Skin of body (tissue), 3 donors: ENCODE measurements at places on chromosomes 16 and 17. TPM values are rescaled to one million over a fixed set of nuclear protein-coding genes. Genes with fewer than 3 reads are reported as not detected.

HOXB1 gene
- not detected for total RNA-seq

OR1A1 gene
- not detected for total RNA-seq

DNA sequence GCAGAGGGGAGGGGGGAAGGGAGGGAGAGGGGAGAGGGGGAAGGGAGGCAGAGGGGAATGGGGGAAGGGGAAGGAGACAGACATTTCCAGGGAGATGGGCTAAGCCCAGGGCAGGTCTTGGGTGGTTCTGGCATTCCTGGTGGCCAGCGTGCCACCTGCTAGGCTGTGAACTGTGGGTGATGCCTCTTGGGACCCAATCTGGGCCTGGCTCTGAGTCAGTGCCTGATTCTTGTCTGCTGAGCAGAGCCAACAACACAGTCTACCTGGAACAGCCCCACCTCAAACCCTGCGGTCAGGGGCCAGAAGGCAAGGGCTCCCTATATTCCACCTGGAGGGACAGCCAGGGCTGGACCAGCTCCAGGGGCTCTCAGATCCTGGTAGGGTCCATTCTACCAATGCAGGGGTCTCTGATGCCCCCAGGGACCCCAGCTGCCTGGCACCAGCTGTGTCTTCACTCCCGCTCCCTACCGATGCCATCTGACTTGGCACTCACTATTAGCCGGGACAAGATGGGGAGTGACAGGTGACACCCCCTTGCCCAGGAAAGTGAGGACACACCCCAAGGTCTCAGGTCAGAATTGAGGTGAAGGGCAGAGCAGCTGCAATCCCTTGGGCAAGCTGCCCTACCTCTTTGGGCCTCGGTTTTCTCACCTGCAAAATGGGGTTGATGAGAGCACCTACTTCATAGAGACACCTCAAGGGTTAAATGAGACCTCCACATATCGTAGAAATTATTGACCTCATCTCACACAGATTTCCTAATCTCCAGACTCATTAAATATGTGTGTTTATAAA lies 87.2 kb downstream of the LITAF start:
- no peak for DNase-seq

GRCh38 chr17:48219617-48220016 lies 112.1 kb downstream of the SNX11 start:
- no peak for DNase-seq

DNA sequence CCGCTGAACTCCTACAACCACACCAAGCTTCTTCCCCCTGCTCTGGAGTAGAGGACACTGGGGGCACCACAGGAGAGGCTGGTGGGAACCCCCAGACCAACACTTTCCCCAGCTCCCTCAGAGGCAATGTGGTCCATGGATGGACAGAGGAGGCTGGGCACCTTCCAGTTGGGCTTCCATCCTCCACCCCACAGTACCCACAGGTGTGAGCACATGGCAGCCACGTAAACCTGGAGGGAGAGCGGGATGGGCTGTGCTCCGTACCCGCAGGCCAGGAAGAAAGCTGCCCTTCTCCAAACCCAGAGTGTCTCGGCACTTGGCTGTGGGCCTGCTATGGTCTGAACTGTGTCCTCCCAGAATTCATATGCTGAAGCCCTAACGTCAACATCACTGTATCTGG lies 1.7 kb downstream of the SGSH start:
- DNase-seq: no peak

DNA sequence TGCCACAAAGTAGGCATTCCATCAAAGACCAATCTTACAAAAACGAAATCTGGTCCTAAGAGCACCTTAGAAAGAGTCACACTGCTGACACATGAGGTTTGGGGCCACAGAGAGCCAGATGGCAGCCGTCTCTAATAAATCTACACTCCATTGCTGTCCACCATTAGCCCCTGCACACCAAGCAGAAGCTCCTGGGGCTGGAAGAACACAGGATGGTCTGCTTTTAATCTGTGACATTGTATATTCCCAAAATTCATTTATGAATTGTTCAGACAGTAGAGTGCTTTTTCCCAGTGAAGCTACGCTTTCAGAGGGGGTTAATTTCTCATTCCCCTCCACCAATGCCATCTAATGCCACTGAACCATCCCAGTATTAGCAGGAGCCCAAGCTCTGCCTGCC lies 1.6 kb downstream of the CYB561 start:
- DNase-seq: no peak

DNA sequence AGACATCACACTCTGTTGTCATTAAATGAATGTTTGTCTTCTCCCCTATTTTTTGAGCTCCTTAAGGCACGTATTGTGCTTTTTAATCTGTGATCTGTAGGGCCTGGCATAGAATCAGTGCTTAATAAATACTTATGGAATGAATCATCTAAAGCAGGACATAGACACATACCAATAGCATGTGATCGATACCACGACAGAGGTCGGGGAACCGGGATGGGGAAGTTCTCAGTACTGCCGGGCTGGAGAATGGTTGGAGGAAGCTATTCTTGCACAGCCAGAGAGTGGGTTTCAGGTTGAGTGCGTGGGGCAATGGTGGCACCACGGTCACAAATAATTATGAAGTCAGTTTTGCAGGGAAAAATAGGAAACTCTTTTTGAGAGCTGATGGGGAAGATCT lies 26.8 kb downstream of the NLRP1 start:
- no peak for DNase-seq

DNA sequence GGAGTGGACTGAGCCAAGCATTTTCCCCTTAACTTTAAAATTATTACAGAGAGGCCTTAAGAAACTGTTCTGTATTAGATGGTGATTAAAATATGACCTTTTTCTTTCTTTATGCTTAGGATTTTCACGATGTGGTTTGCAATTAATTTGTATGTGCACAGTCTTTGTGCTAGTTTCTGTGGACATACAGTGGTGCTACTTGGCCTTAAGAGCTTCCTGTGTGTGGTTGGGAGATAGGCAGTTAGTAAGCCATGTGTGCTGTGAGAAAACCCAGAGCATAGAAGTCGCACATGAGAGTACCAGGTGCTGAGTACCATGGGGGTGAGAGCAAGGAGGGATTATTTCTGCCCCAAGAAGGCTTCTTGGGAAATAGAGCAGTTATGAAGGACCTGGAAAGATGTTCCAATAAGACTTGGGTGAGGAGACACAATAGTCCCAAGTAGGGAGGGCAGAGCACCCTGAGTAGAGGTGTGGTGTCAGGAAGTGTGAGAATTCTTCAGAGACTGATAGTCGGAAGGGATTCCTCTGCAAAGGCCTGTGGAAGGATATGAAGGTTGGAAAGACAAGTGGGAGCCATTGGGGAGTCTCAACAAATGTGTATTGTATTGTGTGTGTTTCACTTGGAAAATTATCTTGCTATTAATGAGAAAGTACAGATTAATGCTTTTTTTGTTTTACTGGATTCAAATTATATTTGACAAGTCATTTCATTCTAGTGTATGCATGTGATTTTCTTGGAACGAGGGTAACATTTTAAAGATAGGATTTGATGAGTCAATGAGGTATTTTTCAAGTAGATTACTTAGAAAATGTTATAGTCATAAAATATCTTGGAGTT lies 239.9 kb downstream of the PRKCA start:
- DNase-seq: no peak

DNA sequence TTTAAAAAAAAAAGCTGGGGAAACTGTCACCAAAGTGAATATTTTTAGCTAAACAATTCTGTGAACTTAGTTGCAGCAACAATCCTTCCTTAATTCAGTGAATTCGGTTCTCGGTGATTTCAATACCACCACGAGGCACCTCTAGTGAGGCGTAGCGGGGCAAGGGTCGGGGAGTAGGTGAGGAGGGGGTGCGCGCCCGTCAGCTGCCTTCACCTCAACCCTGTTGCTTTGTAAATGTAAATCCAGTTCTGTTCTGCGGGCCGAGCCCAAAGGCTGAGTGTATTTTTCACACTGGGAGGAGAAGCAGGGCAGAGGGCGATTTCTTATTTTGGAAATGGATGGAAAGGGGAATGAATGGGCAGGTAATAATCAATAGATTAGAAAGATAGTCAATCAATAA lies 17.4 kb downstream of the SALL1 start:
- no peak for DNase-seq

- no peak for DNase-seq
Measured at GRCh38 chr17:28180449-28180848, 138.0 kb downstream of the NLK start.

RUNDC3A gene
- 7.6 TPM for total RNA-seq

- no peak for DNase-seq
Measured at GRCh38 chr17:19539841-19540311, 6.2 kb downstream of the SLC47A1 start.

DNA sequence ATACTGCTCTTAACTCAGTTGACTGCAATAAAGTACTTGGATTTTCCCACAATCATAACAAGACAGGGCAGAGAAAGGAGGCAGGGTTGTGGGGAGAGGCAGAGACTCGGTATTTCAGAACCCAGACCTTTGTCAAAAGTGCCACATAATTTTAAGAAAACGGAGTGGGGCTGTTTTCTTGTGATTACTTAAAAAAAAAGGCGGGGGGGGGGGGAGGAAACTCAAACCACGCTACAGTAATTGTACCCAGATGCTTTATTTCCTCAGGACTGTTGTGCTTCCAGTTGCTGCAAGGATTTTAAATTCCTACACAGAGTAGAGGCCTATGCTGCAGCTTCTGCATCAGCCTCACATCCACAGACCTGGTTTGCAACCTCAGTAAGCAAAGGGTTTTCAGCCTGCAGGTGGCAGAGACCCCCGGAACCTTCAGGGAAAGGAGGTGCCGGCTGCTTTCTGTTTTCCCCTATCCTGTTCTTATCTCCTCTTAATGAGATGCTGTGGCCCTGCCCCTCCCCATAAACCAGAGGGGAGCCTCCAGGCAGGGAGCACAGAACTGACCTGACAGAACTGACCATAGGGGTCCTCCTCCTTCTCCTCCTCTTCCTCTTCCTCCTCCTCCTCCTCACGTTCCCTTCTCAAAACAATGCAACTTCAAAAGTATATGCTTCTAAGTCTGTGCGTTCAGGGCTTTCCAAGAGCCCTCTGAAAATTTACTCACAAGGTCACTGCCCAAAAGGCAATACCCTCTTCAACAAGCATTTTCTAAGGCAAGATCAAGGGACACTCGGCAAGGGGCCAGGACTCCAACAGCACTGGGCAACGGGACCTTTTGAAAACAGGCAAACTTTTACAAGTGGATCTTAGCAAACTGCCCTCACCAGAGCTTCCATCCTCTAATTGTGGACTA lies 7.5 kb downstream of the AXIN2 start:
- DNase-seq: peak; percentile 73

DNA sequence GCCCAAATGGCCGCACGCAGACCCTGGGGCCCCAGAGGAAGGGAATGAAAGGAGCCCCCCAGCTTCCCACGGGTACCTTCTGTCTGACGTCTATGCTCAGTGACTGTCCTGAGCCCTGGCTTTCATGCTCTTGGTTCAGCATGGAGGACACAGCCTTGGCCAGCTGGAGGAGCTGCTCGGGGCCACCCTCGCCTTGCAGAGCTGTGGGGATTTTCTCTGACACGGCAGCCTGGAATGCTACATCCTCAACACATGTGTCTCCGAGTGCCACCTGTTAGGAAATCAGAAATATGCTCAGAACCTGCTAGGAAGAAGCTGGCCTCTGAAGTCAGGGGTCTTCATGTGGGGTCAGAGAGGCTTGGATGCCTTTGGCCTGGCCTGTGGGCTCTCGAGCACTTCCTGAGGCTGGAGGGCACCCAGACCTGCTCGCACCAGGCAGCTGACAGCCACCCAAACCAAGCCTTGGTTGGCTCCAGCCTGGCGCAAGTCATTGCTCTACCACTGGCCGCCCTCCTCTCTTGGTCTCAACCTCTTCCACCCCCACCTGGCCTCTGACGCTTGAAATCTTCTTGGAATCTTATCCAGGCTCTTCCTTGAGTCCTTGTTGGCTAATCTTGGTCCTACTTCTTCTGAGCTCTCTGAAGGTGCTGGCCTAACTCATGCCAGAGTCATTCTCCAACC lies 63.7 kb upstream of the BCO1 start:
- DNase-seq: no peak

- DNase-seq: no peak
Measured at GRCh38 chr17:43791589-43791988, 11.4 kb downstream of the CFAP97D1 start.

DNA sequence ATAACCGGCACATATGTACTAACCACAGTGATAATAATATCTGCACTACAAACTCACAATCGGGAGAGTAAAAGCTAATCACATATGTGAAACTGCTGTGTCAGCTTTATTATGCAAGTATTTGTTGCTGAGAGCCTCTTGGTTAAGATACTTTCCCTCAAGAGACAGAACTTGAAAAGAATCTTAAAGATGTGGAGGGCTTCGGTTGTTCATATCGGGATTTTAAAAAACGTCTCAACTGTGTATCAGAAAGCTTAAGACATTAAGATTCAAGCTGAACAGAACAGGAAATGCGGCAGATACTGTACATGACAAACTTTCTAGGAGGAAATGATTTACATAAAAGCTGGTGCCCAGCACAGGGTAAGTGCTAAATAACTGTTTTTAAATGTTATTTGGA lies 27.5 kb upstream of the HLF start:
- DNase-seq: peak; percentile 60

DNA sequence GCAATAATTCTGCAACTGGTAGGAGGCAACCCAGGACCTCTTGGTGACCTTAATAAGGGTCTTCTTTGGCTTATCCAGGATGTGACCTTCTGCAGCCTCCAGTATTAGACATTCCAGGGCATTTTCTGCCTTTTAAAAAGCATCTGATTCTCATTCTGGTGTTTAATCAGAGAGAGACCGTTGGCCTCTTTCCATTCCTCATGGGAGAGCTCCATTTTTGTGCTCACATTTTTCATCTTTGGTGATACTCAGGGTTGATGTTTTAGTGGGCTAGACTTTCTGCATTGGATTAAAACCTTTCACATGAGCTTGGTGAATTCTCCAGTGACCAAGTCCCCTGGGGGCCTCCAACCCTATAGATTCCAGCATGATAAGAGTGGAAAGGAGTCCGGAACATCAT lies 150.2 kb upstream of the CACNG5 start:
- no peak for DNase-seq

PYY gene
- not detected for total RNA-seq

CIITA gene
- 5.7 TPM for total RNA-seq
